Thymus (tissue), 14 donors: ENCODE measurements at places on chromosomes 7 and 10.

DNA sequence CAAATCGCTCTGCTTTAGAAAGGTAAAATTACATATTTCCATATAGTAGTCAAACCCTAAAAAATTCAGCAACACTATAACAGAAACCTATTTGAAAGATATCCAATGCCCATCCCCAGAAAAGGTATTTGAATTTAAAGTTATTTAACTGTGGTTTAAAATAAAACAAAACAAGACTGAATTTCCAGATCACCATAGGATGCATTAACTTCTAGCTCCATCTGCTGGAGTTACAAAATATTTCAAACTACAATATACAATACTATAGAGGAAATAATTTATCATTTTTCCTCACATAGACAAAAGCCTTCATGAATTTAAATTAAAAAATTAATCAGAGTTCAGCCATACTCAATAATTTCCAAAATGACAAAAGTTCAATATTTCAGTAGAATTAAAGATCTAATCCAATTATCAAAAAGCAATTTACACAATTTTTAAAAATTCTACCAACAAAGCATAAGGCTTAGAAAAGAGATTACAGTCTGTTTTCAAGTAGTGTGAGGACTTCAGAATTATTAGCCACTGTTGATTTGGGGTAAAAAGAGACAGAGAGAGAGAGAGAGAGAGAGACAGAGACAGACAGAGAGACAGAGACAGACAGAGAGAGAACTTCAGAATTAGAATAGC is 75.9 kb downstream of the LMBR1 start:
- no peaks in the 10 kb centered on the region for H3K27me3 ChIP-seq
- peaks cover 4% of the 10 kb centered on the region for H3K4me1 ChIP-seq

DNA sequence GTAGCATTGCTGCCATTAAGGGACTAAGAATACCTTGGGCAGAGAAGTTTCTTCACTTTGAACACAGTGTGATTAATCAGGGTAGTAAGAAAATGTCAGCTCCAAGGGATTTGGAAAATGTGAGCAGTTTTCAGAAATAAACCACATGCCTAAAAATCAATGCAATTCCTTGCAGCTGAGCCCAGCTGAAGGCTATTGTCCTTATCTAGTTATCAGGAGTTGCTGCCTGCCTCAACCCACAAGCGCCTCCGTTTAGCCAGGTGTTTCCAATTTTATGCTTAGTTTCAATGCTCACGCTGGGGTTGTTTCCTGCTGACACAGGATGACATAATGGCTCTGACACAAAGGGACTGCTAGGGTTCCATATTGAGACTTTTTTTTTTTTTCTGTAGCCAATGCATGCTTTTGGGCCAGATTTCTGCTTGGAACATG is 132.3 kb upstream of the ANK3 start:
- H3K36me3 ChIP-seq = no peaks in the 10 kb centered on the region
- DNase-seq = no peak
- H3K4me1 ChIP-seq = no peaks in the 10 kb centered on the region
- H3K27me3 ChIP-seq = no peaks in the 10 kb centered on the region
- no peak overlapping the region for H3K4me3 ChIP-seq

GRCh38 chr7:38558761-38559345 is 72.3 kb downstream of the AMPH start:
- H3K27ac ChIP-seq = no peak overlapping the region
- no peaks in the 10 kb centered on the region for H3K36me3 ChIP-seq
- no peaks in the 10 kb centered on the region for H3K27me3 ChIP-seq

GRCh38 chr7:28297801-28298459 is 114.4 kb upstream of the CREB5 start:
- no peaks in the 10 kb centered on the region for H3K27me3 ChIP-seq
- no peak overlapping the region for H3K4me3 ChIP-seq
- no peak for DNase-seq
- H3K4me1 ChIP-seq = no peaks in the 10 kb centered on the region
- no peaks in the 10 kb centered on the region for H3K36me3 ChIP-seq

DNA sequence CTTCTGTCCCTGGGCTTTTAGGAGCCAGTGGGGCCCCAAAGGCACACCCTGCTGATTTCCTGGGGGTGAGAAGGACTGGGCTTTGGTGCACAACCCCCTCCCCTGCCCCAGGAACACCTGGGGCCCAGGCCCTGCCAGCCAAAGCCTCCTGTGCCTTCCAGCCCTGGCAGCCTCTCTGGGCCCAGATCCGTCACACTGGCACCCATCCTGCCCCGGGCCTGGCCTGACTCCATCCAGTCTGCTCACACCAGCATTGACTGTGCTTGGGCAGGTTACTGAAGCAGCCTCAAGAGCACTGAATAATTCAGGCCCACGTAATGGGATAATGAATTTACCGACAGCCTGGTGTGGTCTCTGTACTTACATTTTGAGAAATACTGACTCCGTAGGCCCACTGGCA is 12.0 kb upstream of the COMTD1 start:
- no peaks in the 10 kb centered on the region for H3K36me3 ChIP-seq
- no peaks in the 10 kb centered on the region for H3K4me1 ChIP-seq
- no peaks in the 10 kb centered on the region for H3K27me3 ChIP-seq
- DNase-seq = no peak
- H3K4me3 ChIP-seq = no peak overlapping the region

GRCh38 chr10:120098232-120098930 is 205.9 kb downstream of the SEC23IP start:
- H3K27ac ChIP-seq = no peak overlapping the region
- DNase-seq = no peak
- H3K27me3 ChIP-seq = no peaks in the 10 kb centered on the region
- no peaks in the 10 kb centered on the region for H3K36me3 ChIP-seq

DNA sequence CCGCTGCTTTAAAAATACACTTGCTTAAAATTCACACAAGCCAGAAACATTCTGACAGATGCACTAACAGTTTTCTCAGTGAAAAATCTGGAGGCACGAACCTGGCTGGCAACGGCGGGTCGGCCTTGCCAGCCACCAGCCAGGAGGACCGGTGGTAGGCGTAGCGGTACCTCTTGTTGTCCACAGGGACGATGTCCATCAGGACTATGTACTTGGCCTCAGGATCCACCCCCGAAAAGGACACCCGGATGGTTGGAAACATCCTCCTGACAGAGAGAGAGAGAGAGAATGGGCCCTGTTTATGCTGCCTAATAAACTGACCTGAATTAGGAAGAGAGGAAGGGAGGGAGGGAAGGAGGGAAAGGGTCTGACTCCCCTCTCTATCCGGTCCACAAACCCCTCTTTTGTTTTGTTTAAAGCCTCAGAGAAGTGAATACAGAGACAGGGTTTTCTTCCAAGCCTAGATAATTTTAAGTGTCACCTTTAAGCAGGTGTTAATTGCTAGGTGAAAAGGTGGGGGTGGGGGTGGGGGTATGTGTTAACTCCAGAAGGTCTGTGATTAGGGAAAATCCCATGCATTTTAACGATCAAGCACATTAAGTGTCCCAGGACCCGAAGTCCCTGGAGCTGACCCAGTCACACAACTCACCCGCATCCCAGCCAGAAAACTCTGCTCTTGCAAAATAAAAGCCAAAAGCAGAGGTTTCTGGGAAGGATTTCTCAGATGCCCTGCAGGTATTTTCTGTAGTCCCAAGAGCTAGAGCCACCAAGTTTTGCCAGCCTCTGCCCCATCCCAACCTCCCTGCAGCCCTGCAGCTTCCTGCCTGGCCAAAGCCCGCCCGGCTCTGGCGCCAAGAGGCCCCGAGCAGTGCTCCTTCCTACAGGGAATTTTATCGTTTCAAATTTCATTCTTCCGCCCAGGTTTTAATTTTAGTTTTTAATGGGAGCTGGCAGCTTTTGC is 5.0 kb downstream of the TBX20 start:
- peaks cover 8% of the 10 kb centered on the region for H3K4me1 ChIP-seq
- H3K27ac ChIP-seq = no peak overlapping the region
- H3K36me3 ChIP-seq = no peaks in the 10 kb centered on the region
- H3K4me3 ChIP-seq = no peak overlapping the region
- no peak for DNase-seq

DNA sequence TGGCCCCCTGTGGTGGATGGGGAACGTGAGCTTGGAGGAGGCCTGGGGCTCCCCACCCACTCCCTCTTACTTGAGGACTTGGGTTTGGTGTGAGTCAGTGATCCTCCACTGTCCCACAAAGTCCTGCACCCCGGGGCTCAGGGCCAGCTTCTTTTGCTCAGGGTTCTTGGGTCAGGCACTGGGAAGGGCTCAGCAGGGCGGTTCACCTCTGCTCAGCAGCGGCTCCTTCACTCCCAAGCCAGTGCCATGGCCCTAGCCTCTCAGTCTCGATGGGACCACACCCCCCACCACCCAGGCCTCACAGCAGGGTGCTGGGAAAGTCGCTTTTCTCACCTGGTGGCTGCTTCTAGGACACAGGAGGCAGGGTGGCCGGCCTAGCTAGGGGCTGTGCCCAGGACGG is 59.1 kb downstream of the ELFN1 start:
- H3K27ac ChIP-seq = no peak overlapping the region
- H3K27me3 ChIP-seq = peaks cover 29% of the 10 kb centered on the region
- DNase-seq = no peak
- no peaks in the 10 kb centered on the region for H3K36me3 ChIP-seq
- peaks cover 7% of the 10 kb centered on the region for H3K4me1 ChIP-seq

- DNase-seq = no peak
- H3K36me3 ChIP-seq = peaks cover 25% of the 10 kb centered on the region
- peaks cover 9% of the 10 kb centered on the region for H3K4me1 ChIP-seq
- H3K27me3 ChIP-seq = no peaks in the 10 kb centered on the region
- no peak overlapping the region for H3K4me3 ChIP-seq
These were observed 5.4 kb downstream of the VIM start for GRCh38 chr10:17233286-17233991.

DNA sequence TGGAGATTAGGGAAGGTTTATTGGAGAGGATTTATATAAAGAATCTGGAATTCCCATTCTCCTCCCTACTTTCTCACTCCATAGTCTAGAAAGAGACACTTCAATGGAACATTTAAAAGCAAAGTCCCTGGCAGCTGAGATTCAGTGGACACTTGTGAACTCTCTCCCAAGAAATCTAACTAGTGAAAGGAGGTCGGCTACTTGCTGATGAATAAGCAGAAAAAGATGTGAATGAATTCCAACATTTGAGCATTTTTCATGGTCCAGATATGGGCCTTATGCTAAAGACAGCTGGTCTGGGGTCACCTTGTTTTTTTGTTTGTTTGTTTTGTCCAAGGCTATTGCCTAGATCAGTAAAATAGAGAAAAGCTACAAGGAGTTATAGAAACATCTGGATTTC is 141.1 kb upstream of the LRRTM3 start:
- no peaks in the 10 kb centered on the region for H3K36me3 ChIP-seq
- no peak for DNase-seq
- no peak overlapping the region for H3K4me3 ChIP-seq
- H3K4me1 ChIP-seq = no peaks in the 10 kb centered on the region

- DNase-seq = no peak
- no peak overlapping the region for H3K4me3 ChIP-seq
- H3K27me3 ChIP-seq = no peaks in the 10 kb centered on the region
- no peak overlapping the region for H3K27ac ChIP-seq
These were observed 285.0 kb downstream of the CALN1 start for GRCh38 chr7:72127136-72127535.

DNA sequence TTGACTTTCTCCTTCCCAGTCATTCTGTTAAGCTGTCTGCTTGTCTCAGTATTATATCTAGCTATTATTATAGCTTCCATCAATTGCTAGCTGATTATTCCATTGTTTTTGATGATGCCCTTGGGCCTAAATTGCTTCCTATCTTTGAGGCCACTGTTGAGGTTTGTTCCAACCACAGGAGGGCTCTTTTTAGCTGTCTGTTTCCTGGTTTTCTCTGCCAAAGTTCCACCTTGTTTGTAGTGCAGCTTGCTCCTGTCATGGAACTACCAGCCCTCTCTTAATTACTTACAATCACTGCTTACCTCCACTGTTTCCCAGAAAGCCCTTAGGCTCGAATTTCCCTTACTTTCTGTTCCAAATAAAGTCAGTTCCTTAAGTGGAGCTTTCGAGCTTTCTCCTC is 118.7 kb upstream of the SEC61G start:
- no peak overlapping the region for H3K4me3 ChIP-seq
- H3K27me3 ChIP-seq = no peaks in the 10 kb centered on the region
- no peaks in the 10 kb centered on the region for H3K4me1 ChIP-seq
- H3K36me3 ChIP-seq = no peaks in the 10 kb centered on the region
- DNase-seq = no peak
- no peak overlapping the region for H3K27ac ChIP-seq

- no peak overlapping the region for H3K27ac ChIP-seq
- H3K4me1 ChIP-seq = no peaks in the 10 kb centered on the region
- H3K27me3 ChIP-seq = peaks cover 4% of the 10 kb centered on the region
- DNase-seq = no peak
- no peaks in the 10 kb centered on the region for H3K36me3 ChIP-seq
These were observed 22.9 kb upstream of the NANOS1 start for GRCh38 chr10:119006451-119007210.

GRCh38 chr10:117619707-117620405 is 77.3 kb downstream of the EMX2 start:
- H3K36me3 ChIP-seq = no peaks in the 10 kb centered on the region
- H3K27me3 ChIP-seq = no peaks in the 10 kb centered on the region
- no peak for DNase-seq
- no peak overlapping the region for H3K27ac ChIP-seq

DNA sequence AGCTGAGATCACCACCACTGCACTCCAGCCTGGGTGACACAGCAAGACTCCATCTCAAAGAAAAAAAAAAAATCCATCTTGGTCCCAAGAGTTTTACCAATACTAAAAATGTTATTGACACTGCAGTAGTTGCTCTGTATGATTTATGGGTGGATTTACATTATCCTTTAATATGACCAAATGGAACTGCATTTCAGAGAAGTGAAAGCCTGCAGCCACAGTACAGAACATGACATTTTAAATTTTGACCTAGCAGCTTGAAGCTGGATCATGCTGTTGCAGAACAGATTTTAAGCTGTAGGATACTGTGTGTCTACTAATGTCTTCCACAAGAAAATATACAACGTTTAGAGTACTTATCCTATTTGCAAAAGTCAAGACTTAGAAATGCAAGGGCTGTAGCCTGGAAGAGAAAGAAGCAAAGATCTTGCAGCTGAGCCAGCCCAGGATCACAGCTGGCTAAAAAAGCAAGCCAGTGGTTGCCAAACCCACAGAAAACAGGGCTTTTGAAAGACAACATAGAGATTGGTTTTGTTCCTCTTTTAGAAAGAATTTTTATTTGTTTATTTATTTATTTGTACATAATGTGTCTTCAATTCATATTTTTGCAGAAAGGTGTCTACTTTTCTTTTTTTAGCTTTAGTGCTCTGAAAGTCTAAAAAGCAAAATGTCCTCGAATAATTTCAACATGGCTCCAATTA is 55.2 kb upstream of the WNT16 start:
- no peaks in the 10 kb centered on the region for H3K36me3 ChIP-seq
- DNase-seq = no peak
- H3K27me3 ChIP-seq = no peaks in the 10 kb centered on the region

DNA sequence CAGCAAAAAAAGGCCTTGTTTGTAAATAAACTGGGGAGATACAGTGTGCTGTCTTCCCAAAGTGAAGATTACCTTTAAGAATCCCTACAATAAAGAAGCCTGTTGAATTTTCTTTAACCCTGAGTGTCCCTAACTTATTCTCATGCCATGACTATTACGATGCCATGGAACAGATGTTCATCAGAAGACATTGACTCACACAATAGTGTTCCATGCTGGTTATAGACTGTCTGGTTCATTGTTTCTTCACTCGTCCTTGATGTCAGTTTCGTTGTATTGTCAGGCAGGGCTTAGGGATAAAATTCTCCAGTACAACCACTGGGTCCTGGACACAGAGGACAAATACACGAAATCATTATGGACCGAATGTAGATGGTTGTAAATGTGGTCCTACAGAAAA is 36.2 kb upstream of the BMPER start:
- no peaks in the 10 kb centered on the region for H3K36me3 ChIP-seq
- no peak overlapping the region for H3K27ac ChIP-seq
- H3K27me3 ChIP-seq = no peaks in the 10 kb centered on the region
- no peak overlapping the region for H3K4me3 ChIP-seq

GRCh38 chr10:20879136-20879535 is 18.0 kb downstream of the NEBL start:
- DNase-seq = no peak
- H3K36me3 ChIP-seq = no peaks in the 10 kb centered on the region
- H3K27ac ChIP-seq = no peak overlapping the region
- H3K4me3 ChIP-seq = no peak overlapping the region
- H3K27me3 ChIP-seq = no peaks in the 10 kb centered on the region
- no peaks in the 10 kb centered on the region for H3K4me1 ChIP-seq
